Hypothalamus (tissue), 51 donors: ENCODE measurements at places on chromosomes 1 and 21.

GRCh38 chr1:206949208-206949607 is 2.9 kb upstream of the PIGR start:
- no peak for DNase-seq

- no peak for DNase-seq
Measured at GRCh38 chr1:14516974-14517840, 81.3 kb upstream of the KAZN start.

GRCh38 chr1:43731867-43732531 is 24.7 kb downstream of the ST3GAL3 start:
- DNase-seq = no peak

GRCh38 chr1:71930511-71930910 is 351.8 kb downstream of the NEGR1 start:
- DNase-seq = no peak

- no peak for DNase-seq
Measured at GRCh38 chr1:41487126-41488039, 2.9 kb upstream of the EDN2 start.

- no peak for DNase-seq
Measured at GRCh38 chr1:160850541-160850940, 12.1 kb downstream of the CD244 start.

DNA sequence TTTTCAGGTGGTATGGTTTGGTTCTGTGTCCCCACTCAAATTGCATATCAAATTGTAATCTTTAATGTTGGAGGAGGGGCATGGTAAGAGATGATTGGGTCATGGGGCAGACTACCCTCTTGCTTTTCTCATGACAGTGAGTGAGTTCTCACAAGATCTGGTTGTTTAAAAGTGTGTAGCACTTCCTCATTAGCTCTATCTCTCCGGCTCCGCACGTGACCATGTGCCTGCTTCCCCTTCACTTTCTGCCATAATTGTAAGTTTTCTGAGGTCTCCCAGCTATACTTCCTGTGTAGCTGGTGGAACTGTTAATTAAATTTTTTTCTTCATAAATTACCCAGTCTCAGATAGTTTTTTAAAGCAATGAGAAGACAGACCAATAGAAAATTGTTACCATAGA is 843.2 kb downstream of the AMY1C start:
- DNase-seq = no peak

GRCh38 chr1:243438815-243439214 is 183.0 kb downstream of the SDCCAG8 start:
- DNase-seq = no peak

DNA sequence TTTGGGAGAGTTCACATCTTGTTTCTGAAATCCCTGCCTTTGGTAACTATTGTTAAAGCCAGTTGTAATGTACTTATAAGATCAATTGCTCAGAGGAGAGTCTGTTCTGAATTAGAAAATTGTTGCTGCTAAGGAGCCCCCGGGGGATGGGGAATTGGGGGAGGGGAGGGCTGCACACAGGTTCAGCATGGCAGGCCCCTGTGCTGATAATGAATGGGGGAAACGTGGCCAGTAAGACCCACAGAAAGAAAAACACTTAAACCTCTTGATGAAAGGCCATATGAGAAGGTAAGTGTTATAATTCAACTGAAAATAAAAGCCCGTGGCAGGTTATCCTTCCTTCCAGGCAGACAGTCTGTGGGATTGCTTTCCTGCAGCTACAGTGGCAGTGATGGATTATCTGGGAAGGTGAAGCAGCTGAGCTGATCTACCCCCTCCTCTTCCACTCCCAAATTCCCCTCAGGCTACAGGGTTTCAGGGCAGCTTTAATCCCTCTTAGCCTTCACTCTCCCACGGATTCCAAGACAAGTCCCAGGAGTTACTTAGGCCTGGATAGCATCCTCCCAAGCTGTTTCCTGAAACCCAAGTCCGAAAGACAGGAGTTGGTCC is 398.8 kb downstream of the TBX15 start:
- DNase-seq = no peak

- DNase-seq = no peak
Measured at GRCh38 chr1:90558126-90558525, 159.0 kb downstream of the BARHL2 start.

DNA sequence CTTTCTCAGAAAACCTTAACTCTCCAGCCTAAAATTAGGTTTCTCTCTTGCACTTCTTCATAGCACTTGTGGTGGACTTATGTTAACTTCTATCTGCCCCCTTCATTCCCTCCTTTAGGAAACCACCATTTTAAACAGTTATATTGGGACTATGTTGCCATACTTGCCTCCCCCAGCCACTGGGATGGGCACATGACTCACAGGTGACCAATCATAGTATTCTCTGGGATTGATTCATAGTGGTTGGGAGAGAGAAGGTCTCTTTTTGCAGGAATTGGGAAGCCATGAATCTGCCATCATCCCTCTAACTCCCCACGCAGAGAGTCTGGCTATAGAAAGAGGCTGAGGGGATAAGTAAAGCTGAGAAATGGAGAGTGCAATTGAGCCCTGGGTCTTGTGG is 50.4 kb upstream of the NRDC start:
- DNase-seq = no peak

GRCh38 chr1:231021540-231022031 is 18.5 kb downstream of the FAM89A start:
- no peak for DNase-seq

DNA sequence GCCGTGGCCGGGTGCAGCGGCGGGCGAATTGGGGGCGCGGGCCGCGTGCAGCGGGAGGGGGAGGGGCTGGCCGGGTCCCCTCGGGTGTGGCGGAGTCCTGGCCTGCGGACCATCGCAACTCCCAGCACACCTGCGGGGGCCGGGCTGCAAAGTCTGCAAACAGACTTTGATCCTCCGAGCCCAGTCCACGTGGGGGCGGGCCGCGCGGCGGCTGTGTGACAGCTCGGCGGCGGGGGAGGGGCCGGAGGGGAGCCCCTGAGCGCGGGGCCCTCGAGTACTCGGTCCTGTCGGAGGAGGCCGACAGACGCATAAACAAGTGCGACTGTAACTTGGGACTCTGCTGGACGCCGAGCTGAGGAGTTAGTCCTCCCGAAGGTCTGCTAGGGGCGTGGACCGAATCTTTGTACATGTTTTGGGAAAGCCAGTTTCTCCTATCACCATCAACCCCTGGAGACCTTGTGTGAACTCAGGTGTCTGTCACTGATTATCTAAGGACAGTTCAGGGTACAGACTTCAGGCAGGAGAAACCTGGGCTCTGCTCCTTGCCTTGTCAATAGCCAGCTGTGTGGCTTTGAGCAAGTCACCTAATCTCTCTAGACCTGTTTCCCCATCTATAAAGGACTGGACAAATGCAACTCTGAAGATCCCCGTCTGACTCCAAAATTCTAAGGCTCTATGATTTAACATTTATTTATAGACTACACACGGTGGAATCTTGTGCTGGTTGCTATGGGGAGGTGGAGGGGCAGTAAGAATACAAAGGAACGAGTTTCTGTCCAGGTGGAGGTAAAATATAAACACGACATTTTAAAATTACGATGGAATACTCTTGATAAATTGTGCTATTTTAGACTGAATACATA is 710 bp upstream of the SLC30A1 start:
- no peak for DNase-seq
